H4 (cell line): ENCODE measurements at places on chromosomes 1 and 21. TPM values are rescaled to one million over a fixed set of nuclear protein-coding genes. Genes with fewer than 3 reads are reported as not detected.
A peak's percentile ranks its signal among the peaks of the same experiment; 100 is the strongest.

Gene GRIK1
- not detected in 2 replicates for total RNA-seq

Gene RNF223
- total RNA-seq = not detected in 2 replicates

DNA sequence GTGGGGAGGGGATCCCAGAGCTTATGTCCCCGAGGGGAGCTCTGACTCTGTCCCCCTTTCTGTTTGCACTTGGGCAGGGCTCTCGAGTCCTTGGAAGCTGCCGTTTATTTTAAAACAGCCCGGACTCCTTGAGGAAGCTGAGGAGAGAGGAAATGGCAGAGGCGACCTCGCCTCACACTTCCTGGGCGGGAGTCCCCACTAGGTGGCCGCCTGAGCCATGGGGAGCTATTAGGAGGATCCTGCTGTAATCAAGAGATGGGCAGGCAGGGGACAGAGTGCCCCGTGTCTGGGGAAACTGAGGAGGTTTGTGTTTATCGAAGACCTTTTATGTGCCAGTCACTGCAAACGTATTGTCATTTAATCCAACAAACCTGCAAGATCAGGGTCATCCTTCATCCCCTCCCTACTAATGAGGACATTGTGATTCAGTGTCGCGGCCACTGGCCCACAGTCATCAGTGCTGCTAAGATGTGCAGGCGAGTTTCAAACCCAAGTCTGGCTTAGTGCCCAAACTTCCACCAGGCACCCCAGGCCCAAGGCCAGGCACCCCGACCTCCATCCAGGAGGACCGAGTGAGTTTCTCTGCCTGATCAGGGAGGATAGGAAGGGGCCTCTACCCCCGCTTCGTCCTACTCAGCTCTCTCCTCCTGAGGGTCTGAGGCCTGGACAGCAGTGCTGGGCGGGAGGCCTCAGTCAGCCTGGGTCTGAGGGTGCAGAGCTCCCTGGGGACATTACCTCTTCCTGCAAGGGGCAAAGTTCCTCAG lies 316.9 kb upstream of the VAMP3 start:
- peak; percentile 24 for DNase-seq

- DNase-seq = no peak
These were observed 35.8 kb downstream of the CDC42 start for GRCh38 chr1:22088331-22088730.
